ENCODE measurements at places on chromosomes 1 and 21.

- DNase-seq: no peak
These were observed 15.1 kb upstream of the CDC42BPA start for GRCh38 chr1:227333423-227333822.

DNA sequence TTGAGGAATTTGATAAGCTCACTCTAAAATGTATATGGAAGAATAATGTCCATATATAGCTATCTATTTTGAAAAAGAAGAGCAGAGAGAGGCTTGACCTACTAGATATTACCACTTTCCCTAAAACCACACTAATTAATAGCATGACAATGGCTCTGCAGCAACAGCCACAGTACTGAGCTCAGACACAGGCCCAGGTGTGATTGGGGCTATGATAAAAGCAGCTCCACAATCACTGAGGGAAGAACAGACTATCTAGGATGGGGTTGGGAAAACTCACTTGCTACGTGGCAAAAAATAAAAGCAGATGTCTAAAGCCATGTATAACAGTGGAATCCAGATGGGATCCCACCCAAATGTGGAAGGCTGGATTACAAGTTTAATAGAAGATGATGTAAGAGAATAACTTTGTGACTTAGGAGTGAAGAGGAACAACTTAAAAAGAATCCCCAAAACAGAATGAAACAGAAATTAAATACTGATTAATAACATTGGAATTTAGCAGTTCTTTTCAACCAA, 80.8 kb upstream of the RAB4A start:
- no peak for DNase-seq

DNA sequence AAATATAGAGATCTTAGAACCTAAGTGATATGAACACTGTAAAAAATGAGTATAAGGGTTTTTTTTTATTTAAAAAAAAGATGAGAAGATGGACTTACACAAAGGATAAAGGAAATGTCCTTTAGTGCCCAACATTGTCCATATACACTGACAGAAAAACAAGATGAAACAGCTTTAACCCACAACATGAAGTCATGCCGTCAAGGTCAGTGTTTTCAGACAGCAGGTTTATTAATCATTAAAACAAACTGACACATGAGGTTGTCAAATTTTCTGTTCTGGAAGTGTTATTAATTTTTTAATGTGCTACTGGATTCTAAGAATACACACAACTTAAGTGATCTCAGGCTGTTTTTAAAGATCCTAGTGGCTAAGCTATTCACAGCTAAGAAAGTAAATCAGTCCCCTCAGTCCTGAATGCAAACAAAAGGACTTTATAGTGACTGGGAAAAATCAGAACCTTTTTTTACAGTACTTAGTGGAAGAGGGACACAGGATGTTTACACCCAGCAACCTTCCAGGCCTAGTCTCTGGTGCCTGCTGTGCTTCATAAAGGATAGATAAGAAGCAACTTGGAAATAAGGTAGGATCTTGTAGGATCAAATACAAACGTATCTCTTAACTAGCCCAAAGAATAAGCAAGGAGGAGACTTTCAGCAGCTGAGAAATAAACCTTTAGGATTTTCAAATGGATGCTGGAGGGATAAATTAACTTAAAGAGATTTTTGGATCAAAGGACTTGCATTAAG, 21.9 kb upstream of the PKN2 start:
- DNase-seq: no peak

DNA sequence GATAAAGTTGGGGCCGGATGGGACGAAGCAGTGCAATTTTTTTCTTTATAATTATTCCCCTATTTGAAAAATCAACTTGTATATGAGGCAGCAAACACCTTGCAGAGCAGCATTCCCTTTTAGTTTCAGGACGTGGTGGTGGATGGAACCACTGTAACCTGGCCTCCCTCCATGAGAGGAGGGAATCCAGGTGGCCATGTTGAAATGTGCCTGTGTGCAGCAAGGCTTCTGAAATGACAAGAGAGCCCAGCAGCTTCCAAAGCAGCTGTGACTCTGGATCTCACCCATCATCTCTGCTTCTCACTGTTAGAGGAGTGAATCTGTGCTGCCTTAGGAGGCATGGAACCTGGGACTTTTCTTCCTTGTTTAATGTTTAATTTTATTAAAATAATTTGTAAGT, 42.3 kb downstream of the NFIA start:
- no peak for DNase-seq

Data from stimulated activated CD4-positive, alpha-beta T cell treated with anti-CD3 and anti-CD28 coated beads, Interleukin-1b, Interleukin-23, amount 100 ng/mL, for 24 hours (primary cell).